ENCODE measurements at places on chromosomes 7 and 10.

DNA sequence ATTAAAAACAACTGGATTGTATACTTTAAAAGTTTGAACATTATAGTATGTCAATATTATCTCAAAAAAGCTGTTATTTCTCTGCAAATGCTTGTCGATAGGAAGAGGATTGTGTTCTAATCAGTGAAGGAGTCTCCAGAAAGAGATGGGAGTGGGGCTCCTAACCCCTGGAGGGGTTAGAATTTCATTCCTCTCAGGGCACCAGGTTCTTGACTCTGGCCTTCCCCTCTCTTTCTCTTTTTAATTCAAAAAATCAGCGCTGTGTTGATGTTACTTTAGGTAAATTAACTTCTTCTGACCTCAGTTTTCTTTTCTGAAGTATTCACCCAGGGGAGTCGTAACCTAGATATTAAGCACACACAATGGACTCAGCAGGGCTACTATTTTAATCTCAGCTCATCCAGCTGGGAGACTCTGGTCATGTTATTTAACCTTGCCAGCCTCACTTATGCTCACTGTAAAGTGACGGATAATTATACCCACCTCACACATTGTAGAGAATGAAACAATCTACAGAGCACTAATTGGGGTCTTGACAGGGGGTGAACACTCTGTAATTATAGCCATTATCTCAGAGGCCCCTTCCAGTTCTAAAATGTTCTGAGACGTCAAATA lies 59.4 kb downstream of the GCC1 start:
- DNase-seq, result no peak

DNA sequence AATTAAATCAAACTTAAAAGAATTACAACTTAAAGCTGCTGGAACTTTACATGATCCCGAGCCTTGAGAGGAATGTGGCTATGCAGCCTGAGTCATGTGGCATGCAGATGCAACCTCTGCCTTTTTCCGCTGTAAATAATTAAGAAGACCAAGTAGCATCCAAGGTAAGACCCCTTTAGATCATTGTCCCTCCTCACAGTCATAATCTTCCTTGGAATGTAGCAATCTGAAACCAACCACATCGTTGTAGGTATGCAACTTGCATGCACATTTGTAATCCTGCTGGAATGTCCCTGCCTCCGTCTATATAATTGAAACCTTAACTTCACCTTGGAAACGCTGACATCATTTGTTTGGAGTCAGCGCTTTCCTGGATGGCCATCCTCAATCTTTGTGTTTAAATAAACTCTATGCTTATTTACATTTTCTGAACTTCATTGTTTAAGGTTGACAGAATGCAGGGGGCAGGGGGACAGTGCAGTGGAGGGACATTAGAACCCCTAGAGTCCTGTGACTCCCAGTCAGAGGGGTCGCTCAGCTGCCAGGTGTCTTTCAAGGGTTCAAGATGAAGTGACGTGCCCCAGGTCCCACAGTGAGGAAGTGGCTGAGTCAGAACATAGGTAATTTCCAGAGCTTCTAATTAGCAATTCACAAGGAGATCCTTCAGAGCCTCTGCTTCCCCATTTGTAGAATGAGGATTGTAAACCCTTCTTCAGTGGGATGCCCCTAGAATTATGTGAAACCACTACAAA lies 110.7 kb downstream of the RALA start:
- no peak for DNase-seq

DNA sequence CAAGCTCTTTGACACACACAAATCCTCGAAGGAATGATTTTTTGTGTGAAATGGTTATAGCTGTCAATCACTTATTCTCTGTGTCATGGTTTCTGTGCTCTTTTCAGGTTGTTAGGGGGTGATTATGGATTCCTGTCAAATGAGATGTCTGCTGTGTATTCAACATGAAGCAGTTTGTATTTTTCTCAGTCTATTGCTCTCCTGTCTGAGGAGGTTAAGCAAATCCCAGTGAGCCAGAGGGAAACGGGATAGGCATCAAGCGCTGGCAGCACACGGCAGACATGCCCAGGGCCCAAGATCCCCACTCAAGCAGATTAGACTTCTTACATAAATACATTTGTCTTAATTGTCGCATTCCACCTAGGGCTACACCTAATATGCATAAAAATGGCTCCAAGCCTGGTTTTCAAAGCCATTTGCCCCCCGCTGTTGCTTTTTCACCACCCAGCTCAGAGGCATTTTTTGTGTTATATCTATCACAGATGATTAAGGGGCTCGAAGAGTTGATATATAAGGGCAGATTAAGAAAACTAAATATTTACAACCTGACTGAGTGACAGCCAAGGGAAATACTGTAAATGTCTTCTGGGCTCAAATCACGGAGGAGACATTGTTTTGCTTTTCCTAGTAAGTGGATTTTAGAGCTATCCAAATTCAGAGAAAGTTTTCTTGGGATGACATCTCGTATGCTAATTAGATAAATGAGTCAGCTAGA lies 192.7 kb upstream of the LRGUK start:
- no peak for DNase-seq

- no peak for DNase-seq
Measured at GRCh38 chr7:33711231-33712019, 193.9 kb upstream of the BMPER start.

DNA sequence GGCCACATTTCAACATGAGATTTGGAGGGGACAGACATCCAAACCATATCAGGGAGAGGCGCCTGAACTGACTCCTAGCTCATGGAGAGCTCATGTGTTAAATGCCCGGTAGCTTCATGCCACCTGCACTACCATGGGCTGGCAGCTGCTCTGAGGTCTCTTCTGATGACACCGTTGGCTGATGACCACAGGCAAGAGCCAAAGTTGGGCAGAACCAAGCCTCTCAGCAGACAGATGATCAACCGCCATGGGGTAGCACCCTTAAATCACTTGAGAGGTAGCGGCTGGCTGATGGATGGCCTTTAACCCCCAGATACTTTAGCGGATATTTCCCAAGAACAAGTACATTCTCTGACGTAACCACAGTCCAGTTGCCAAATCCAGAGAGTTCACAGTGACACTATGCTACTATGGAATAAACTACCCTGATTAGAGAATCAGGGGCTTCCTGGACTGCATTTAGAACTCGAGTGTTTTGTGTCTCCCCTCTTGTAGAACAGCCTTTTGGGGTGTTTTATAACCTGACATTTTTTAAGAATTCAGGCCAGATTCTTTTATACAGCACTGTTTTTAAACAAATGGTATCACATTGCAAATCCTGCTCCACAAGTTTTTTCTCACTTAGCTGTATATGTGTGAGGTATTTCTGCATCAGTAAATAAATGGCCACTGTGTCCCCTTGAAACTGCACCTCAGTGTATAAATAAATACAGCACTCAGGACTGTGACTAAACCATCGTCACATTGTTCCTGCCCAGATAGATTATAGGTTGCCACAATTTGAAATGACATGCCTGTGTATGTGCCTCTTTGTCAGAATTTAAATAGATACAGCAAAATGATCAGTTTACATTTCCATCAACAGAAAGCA lies 30.8 kb upstream of the DRGX start:
- no peak for DNase-seq

- DNase-seq, result no peak
Measured at GRCh38 chr7:74006032-74006431, 21.9 kb upstream of the ELN start.

DNA sequence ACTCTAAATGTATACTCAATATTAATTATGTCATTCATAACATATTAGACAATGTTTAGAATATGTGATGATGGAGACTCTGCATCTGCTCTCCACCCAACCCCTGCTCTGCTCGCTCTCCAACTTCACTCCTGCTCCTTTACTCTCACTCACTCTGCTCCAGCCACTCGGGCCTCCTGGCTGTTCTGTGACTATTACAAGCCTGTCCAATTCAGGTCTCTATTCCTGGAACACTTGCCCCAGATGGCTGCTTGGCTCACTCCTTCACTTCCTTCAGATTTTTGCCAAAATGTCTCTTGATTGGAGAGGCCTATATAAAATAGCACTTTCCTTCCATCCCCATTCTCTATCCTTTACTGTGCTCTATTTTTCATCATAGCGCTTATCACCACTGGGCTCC lies 84.8 kb downstream of the HBP1 start:
- DNase-seq, result no peak

DNA sequence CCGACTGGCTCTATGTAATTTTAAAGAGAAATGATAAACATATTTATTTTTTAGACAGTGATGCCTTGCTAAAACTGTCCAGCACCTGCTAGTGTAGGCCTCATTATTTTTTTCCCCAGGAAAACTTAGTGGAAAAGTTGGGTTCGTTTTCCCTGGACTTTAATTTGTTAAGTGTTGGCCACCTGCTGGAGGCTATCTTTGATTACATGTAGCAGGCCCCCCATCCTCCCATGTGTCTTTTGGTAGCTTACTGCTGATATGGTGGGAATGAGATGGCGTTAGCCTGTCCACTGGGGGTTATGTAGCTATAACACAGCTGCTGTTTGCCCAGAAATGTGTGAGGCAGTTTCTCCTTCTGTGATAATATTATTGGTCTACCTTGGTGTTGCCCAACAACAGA lies 265.0 kb downstream of the SORCS3 start:
- DNase-seq, result no peak

- DNase-seq, result no peak
Measured at GRCh38 chr10:25465582-25466372, 291.0 kb downstream of the GPR158 start.

GRCh38 chr7:117274951-117275350 lies 47.9 kb downstream of the WNT2 start:
- no peak for DNase-seq

GRCh38 chr10:104601166-104601565 lies 39.9 kb upstream of the SORCS3 start:
- DNase-seq, result no peak

DNA sequence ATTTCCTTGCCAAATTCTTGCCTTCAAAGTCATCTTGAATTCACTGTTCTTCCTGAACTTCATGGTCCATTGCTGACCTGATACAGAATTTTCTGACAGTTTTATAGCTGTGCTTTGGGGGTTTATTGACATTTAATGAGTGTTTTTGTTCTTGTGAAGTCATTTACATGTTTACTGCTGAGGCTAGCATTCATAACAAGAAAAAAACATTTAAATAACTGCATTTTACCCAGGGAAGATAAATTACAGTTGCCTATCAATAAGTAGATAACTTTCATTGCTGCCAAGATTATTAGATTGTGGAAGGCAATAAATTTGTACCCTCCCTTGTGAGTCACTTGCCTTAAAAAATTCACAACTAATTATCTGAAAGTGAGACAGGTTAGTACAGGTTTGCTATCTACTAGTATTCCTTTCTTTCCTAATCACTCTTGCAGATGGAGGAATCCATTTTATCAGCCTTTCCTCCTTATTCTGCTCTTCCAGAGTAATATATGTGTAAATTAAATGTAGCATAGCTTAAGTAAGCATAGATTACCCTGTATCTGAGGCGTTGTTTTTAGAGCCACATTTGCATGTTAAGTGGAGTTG lies 178.4 kb downstream of the EXOC4 start:
- no peak for DNase-seq

DNA sequence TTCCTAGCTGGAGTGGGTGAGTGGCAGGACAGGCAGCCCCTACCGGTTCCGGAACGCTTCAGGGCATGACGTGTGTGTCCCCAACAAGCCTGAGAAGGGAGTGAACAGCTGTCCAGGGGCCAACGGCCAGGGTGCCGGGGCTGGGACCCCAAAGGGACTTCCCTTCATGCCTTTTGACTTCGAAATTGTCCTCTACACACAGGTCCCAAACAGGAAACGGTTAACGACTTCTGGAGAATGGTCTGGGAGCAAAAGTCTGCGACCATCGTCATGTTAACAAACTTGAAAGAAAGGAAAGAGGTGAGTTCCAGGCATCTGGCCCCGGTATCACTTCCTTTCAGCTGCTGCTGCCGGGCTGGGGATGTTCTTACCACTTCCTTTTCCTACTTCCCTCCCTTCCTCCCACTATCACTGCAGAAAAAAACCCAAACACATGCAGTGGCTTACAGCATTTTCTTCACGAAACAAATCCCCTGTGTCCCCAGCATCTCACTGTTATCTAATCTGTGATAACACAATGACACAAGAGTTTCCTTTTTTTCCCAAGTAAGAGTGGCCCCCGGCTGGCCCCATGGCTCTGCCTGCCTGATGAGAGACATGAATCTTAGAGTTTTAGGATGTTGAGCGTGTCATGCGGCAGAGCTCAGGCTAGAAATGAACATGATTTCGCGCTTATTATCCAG lies 63.2 kb downstream of the MKI67 start:
- DNase-seq, result no peak

Data from mucosa of gallbladder (tissue), 1 donor.